ENCODE measurements at places on chromosomes 2 and 18. TPM values are rescaled to one million over a fixed set of nuclear protein-coding genes. Genes with fewer than 3 reads are reported as not detected.

Gene ANKAR
- total RNA-seq = 4.3 TPM

Gene CRYBA2
- total RNA-seq = not detected

Gene ZNF24
- total RNA-seq = 27.1 TPM

Gene NAT8
- total RNA-seq = not detected

Gene RAX
- total RNA-seq = not detected

Gene PMAIP1
- total RNA-seq = 10.4 TPM

Gene GCG
- not detected for total RNA-seq
